ENCODE measurements at places on chromosomes 7 and 10.

DNA sequence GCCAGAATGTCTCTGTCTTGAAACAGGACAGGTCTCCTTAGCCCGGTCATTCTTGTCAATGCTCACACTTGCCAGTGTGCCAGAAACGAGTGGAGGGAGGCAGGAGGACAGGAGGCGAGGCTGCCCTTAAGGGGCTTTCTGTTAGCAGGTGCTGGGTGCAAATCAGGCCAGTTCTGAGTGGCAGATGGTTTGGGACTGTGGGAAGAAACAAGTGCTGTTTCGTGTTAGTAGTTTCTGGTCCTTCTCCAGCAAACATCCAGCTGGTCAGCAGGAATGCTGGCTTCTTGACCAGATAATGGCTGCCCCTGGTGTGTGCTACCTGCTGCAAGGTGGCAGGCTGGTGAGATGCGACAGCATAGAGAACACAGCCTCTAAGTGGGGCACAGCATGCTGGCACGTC, 8.2 kb upstream of the NDUFB2 start:
- no peak for DNase-seq

DNA sequence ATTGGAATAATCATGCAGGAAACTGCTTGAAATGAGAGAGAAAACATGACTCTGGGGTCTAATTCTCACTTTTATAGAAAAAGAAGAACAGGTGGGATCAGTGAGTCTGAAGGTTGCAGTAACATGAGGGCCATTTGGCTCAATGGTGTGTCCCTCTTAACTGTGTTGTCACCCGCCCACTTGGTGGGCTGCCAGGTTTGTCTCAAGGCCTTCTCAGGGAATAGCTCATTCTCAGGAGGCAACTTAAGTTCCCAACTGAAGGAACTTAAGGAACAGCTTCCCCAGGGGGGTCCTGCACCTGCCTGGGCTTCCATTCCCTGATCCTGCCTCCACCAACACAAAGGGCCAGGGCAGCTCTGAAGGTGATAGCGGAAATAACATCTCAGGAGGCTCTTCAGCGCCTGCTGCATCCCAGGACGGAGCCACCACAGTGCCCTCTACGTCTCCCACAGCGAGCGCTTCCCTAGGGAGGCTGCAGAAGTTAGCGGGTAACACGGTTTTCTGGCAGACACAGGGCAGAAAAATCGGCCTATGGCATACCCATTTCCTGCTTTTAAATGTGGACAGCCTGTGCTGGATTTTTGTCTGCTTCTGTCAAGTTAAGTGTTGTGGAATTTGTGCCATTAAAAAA, 88.8 kb downstream of the ZRANB1 start:
- no peak for DNase-seq

GRCh38 chr7:102132209-102132752, 154.4 kb upstream of the SH2B2 start:
- no peak for DNase-seq

GRCh38 chr10:11934262-11934661, 108.3 kb downstream of the UPF2 start:
- no peak for DNase-seq
